ENCODE measurements at places on chromosomes 1 and 21.

GRCh38 chr1:157882580-157882979 lies 41.0 kb upstream of the CD5L start:
- DNase-seq: no peak

GRCh38 chr1:208000504-208000903 lies 89.6 kb upstream of the CD34 start:
- no peak for DNase-seq

DNA sequence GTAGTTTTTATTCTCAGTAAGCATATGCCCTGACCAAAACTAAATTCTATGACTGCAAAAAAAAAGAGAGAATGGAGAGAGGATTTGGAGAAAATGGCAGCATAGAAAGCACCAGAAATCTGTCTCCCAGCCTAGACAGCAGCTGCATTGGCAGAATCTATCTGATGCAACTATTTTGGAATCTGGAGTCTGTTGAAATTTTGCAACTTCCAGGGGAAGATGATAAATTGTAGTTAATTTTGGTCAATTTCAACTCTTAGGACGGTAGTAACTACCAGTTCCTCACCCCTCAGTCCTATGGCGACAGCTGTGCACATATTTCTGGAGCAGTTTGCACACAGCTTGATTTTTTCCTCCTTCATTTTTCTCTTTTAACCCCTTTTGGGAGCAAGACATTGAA lies 10.9 kb downstream of the EXO5 start:
- DNase-seq: no peak

GRCh38 chr1:233440951-233441401 lies 113.5 kb downstream of the MAP3K21 start:
- DNase-seq: peak; percentile 43

DNA sequence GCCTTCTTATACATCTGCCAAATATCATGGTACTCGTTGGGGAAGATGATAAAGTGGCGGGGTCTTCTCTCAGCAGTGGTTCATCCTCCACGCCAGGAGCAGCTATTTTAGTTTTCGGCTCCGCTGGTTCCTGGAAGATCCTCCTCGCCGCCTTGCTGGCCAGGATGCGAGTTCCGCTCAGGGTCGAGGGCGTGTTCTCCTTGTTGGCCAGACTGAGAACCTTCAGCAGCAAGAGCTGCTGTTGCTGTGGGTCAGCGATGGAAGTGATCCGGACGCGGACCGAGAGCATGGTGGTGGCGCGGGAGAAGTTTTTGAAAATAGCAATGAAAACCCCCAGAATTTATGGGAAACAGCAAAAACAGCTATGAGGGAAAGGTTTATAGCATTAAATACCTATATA lies 11.4 kb upstream of the CFAP126 start:
- no peak for DNase-seq

DNA sequence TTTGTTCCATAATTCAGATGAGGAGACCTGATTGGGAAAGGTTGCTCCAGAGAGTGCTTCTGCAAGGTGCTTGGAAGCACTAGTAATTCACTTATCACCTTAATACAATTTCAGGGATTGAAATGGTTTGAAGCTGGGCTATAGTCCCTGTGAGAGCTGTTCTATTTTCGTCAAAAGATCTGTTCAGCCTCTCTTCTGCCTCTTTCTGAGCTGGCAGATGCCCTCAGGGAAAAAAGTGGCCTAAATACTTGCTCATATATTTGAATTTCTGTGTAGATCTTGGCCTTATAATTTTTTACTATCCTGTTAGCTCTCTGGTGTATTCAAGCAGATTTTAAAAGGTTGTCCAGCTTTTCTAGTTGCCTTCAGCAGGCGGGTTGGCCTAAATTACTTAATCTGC lies 22.3 kb downstream of the C1orf146 start:
- no peak for DNase-seq

DNA sequence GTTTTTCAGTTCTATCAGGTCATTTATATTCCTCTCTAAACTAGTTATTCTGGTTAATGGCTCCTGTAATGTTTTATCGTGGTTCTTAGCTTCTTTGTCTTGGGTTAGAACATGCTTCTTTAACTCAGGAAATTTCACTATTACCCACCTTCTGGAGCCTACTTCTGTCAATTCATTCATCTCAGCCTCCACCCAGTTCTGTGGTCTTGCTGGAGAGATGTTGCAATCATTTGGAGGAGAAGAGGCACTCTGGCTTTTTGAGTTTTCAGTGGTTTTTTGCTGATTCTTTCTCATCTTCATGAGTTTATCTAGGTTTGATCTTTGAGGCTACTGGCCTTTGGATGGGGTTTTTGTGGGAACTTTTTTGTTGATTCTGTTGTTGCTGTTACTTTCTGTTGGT lies 213.0 kb downstream of the BRINP2 start:
- no peak for DNase-seq

DNA sequence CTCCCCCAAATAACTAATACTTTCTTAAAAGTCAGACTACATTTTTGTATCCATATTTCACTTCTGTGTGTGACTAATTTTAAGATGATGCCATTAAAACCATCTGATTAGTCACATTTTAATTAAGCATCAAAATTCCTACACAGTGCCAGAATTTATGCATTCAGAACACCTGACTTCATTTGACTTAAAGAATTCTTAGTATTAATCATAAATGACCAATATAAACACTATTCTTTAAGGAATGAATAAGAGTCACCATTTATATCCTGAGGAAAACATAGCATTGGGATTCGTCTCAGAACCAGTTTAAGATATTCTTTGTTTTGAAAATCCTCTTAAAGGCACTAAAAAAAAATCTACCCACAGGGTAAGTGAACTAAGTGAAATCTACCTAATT lies 37.0 kb downstream of the TM2D1 start:
- DNase-seq: no peak

DNA sequence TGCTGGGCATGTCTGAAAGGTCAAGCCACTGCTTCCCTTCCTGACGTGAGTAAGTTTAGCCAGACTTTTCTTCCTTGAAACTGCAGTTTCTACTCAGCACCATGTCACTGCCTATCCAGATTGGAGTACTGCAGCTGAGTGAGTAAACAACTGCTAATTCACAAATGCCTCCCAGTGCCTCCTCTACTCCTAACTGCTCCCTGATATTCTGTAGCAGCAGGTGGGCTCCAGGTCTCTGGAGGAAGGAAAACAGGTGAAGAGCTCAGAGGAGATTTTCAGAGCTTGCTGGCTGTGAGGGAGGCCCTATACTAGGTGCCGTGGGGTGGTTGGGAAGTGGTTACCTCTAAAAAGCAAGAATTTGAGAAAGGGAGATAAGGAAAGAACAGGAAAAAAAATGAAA lies 96.5 kb downstream of the KIF14 start:
- no peak for DNase-seq

- no peak for DNase-seq
Measured at GRCh38 chr1:187847531-187847930, 1018.8 kb downstream of the PLA2G4A start.

GRCh38 chr1:153277852-153278251 lies 18.4 kb downstream of the LORICRIN start:
- DNase-seq: no peak

DNA sequence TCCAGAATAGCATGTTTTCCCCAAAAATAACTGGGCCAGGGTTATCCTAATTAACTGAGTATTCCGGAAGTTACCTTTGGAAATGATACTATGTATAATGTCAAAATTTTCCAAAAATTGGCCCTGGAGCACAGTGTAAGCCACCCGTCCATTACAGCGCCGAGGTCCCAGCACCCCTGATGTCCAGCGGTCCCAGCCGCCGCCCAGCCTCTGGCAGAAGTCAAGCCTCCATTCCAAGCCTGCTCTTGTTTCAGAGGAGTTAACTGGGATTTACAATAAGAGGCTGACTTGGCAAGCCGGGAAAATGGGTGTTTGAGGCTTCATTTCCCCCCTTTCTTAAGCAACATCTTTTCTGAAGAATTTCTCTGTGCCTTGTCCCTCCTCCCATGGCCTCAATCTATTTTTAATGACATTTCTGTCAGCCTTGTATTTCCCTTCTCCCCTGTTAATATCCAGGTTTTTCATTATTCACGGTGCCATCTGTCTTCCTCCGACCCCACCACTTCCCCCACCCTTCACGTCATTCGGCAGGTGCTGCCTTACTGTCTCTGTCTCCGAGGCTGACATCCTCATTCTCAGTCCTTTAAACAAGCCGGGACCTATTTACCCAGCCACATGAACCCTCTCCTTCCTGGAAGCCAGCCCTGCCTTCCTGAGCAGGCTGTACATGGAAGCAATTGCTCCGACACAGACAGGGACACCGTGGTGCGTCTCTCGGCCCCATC lies 490.9 kb downstream of the NPHP4 start:
- DNase-seq: peak; percentile 18

- DNase-seq: no peak
Measured at GRCh38 chr1:192559115-192560006, 16.2 kb upstream of the RGS1 start.

GRCh38 chr1:69510026-69510425 lies 57.7 kb upstream of the LRRC7 start:
- no peak for DNase-seq

- no peak for DNase-seq
Measured at GRCh38 chr21:32886339-32886738, 114.8 kb upstream of the PAXBP1 start.

GRCh38 chr1:26700711-26701110 lies 4.9 kb downstream of the ARID1A start:
- no peak for DNase-seq

DNA sequence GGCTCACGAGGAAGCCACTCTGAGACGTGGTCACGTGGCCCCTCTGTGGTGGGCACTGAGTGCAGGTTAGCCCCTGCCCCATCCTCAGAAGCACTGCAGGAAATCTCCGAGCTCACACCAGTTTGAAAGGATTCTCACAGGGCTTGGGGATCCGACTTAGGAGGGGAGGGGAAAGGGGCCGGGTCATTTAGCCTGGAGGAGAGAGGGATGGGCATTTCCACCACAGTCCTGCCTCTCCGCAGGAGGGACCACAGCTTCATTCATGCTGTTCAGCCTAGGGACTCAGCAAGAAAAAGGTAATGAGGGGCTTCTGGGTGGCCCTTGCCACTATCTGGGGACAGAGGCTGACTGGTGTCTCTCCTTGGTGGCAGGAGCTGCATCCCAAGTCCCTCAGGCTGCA lies 126.5 kb downstream of the NPHP4 start:
- no peak for DNase-seq

GRCh38 chr1:10986525-10986890 lies 25.9 kb upstream of the TARDBP start:
- no peak for DNase-seq

- DNase-seq: no peak
Measured at GRCh38 chr21:14981246-14981645, 83.6 kb downstream of the NRIP1 start.

DNA sequence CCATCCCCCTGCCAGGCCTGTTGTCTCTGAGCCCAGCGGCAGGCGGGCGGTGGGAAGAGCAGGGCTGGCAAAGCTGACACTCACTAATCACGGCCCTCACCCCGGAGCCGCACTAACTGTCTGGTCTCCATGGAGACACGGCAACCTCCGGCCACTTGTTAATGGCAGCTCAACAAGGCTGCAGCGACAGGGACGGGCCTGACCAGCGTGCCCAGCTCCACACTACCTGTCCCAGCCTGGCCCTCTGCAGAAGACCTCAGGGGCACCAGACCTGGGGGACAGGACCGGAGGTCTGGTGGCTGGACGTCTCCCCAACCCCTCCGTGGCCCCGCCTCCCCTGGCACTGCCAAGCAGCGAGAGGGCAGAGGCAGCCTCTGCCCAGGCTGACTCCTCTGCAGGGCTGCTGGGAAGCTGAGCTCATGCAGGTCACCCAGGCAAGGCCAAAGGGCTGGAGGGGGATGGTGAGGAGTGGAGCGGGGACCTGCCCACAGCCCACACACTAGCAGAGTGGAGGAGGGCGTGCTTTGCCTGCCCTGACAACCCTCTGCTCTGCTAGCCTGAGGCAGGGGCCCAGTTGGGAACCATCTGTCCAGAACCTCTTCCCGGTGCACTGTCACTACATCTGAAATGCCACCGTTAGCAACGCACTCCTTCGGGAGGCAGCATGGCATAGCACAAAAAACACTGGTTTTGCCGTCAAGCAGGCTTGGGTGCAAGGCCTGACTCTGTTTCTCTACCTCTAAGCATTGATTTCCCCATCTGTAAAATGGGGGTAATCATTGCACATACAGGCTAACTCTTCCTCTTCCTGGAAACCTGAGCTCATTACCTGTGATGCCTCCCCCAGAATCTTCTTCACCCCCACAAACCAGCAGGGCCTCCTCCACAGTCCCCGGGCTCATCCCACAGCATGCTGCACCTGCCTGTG lies 29.6 kb upstream of the WASF2 start:
- peak; percentile 27 for DNase-seq

GRCh38 chr1:9652379-9653209 lies 1.1 kb downstream of the PIK3CD start:
- DNase-seq: no peak

DNA sequence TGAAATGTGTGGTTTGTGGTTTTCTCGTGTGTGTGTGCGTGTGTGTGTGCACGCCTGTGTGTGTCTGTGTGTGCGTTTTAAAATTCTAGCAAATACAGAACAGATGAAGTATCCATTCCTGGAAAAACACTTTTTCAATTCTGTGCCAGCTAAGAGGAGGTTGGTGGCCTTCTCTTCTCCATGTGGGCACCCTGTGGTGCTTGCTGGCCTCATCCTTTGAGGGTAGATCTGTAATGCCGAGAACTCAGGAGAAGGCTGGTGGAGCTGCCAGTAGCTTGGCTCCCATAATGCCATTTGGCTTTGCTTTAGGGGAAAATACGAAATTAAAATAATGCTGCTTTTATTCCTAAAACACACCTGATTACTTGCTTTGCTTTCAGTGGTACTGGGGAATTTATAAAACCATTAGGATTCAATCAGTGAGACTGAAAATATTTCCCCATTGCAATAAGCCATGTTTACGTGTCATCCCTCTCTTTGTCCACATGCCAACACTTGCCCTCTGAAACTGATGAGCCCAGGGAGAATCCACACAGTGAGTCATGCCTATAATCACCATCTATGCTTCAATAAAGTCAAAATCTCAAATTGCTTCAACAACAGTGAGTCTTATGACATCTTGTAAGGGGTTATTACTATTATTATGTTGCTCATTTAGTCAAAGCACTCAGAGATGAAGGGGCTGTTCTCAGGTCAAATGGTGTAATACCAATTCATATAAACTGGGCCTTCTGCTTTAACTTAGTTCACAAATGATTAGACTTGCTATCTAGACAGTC lies 39.2 kb downstream of the ABCA4 start:
- DNase-seq: no peak

- DNase-seq: no peak
Measured at GRCh38 chr1:53517821-53518352, 58.7 kb downstream of the DMRTB1 start.

DNA sequence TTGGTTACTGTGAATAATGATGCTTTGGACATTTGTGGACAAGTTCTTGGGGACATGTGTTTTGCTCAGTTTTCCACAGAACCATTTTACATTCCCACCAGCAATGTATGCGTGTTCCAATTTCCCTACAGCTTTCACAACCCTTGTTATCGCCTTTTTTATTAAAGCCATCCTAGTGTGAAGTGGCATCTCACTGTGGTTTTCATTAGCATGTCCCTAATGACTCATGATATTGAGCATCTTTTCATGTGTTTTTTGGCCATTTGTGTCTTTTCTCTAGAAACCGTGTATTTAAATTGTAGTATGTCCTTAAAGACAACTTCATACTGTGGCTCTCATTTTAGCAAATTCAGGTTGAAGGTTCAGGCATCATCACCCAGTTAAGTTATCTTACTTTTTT lies 132.1 kb downstream of the TGFBR3 start:
- DNase-seq: no peak

All from NCI-H2029 treated with DMSO at 0.1 percent for 48 hours (cell line).